Activated T-helper 1 cell treated with anti-CD3 and anti-CD28 coated beads, Interleukin-12 subunit alpha, Interleukin-12 subunit beta, Interleukin-2, Interleukin-4 antibody, amounts not matched to agents 30 ng/mL and 10 ng/mL and 1 ng/mL, durations not matched to agents 14 hours and 24 hours and 36 hours (primary cell): ENCODE measurements at places on chromosomes 3 and 15. TPM values are rescaled to one million over a fixed set of nuclear protein-coding genes. Genes with fewer than 3 reads are reported as not detected.

Gene RASGRP1
- 106 and 110 TPM in 2 replicates for total RNA-seq

GRCh38 chr3:197038679-197039462 lies 9.3 kb upstream of the MELTF start:
- no peak for DNase-seq

DNA sequence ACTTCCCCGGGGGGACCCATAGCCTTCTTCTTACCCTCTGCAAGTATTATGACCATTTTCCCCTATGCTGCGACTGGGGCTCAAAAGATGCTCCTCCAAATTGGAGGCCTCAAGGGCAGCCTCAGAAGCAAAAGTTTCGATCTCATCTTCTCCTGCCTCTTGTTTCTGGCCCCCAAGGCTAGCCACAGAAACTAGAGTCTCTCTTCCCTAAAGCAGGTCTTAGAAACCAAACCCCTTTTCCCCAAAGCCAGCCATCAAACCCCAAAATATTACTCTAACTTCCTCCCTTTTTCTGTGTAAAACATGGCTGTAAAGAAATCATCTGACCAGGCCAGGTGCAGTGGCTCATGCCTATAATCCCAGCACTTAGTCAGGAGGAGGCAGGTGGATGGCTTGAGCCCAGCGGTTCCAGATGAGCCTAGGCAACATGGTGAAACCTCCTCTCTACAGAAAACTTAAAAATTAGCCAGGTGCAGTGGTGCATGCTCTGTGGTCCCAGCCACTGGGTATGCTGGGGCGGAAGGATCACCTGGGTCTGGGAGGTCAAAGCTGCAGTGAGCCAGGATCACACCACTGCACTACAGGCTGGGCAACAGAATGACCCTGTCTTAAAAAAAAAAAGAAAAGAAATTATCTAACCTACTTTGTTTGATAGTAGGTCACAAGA lies 36.7 kb upstream of the MFGE8 start:
- DNase-seq = no peak

GRCh38 chr3:169686874-169687273 lies 23.4 kb upstream of the MECOM start:
- DNase-seq = no peak

GRCh38 chr3:152317184-152317583 lies 48.5 kb downstream of the MBNL1 start:
- DNase-seq = no peak

Gene MITF
- total RNA-seq = 0.54 TPM in 1 of 2 replicates, not detected in the other

Gene PLCB2
- total RNA-seq = 88.5 and 89.0 TPM in 2 replicates

Gene SAMMSON
- total RNA-seq = not detected in 2 replicates

GRCh38 chr3:42653560-42654330 lies at the start of gene ZBTB47:
ZBTB47 (plus strand) TSS chr3:42653697; CDS start chr3:42658356, 4,659 bp downstream.
- no peak for DNase-seq

DNA sequence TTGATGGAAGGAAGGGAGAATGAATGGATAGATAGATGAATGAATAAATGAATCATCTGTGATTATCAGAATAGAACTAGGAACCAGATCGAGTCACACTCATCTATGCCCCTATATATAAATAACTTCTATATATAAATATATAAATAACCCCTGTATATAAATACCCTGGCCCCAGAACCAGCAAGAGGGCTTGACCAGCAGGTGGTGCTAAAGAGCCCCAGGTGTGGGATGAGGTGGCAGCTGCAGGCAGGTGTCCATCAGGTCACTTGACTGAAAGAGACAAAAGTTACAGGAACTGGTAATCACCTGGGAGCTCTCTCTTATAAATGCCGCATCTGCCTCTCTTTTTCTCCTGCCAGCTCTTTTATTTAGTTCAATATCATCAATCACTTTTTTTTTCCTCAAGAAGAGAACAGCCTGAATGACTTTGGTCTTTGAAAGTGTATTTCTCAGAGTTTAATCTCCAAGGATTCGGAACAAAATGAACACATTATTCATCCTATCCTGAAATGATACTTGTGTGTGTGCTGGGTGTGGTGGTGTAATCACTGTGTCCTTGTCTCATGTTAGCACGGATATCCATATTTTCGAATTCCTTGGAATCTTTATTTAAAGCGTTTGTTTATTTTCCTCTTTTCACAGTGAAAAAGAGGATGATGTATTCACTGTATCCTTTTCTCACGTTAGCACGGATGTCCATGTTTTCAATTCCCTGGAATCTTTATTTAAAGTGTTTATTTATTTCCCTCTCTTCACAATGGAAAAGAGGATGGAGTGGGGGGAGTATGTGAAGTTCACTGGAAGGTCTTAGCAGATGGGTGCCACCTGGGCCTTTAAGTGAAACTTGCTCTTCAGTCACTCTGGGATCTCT lies 35.4 kb upstream of the ATG7 start:
- peak; percentile 62 for DNase-seq

GRCh38 chr3:98109807-98110549 lies 20.5 kb upstream of the OR5H1 start:
- DNase-seq = no peak
